ENCODE measurements at places on chromosomes 12 and 14. TPM values are rescaled to one million over a fixed set of nuclear protein-coding genes. Genes with fewer than 3 reads are reported as not detected.

DNA sequence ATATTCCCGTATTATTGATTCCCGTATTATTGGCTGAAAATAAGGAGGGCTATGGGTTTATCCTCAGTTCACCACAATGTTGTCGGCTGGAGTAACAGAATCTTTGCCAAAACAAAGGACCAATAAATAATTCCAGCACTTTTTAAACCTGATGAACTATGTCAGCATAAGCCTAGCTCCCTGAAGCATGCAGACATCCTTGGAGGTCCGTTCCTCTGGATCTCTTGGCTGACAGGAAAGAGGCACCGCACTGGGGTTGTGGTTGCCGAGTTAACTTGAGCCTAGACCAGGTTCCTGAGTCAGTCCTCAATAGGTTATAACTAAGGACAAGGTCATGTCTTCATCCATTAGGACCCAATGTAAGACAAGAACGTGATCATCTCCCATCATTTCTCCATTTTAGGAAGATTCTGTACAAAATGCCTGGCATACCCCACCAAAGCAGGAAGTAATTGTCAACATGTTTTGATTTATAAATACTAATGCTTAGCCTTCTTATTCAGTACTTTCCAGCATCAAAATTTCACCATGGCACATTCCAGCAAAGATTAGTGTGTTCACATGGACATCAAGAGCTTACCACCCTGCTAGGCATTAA, 36.6 kb downstream of the NID2 start:
- DNase-seq, result no peak

- no peak for DNase-seq
Measured at GRCh38 chr14:60488175-60488574, 2.3 kb upstream of the C14orf39 start.

GRCh38 chr12:21456291-21456780, 18.9 kb downstream of the PYROXD1 start:
- no peak for DNase-seq

GSC gene
- 0.35 TPM for total RNA-seq

DNA sequence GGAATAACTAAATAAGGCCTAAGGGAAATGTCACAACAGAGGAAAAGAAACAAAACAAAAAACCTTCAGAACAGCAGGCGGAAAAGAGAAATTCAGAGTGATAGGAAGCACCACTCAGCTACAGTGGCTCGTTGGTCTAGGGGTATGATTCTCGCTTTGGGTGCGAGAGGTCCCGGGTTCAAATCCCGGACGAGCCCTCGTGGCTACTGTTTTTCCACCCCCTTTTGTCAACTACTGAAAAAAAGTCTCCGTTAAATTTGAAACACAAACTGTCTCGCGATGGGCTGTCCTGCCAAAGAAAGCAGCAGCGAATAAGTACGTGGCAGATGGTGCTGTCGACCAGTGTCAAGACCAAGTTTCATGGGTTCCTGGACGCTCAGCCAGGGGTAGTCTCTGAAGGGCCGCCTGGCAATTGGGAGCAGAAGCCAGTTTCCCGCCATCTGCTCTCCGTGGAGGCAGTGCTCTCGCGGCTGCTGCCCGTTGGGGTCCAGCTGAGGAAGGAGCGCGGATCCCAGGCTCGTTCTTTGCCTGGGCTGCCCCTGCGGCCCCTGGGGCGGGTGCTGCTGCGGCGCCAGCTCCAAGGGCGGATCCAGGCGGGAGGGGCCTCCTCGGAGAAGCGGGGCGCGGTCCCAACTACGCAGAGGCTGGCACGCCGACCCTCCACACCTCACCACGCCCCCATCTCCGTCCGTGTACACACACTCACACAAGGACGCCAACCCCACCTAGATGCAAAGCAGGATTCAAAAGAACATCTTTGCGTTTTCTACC, at the start of gene RNASE4:
Gene RNASE4, plus strand, starts transcription at position 670 of the 771 bp plus-strand sequence. CDS start 14,812 bp downstream, outside the sequence.
- peak; percentile 80 for DNase-seq

TAS2R46 gene
- total RNA-seq, result 0.61 TPM

KLHDC1 gene
- 1.2 TPM for total RNA-seq

CLEC9A gene
- total RNA-seq, result 0.18 TPM

ENDOU gene
- not detected for total RNA-seq

SRRM4 gene
- not detected for total RNA-seq

FBLN5 gene
- 34.3 TPM for total RNA-seq

Measured in pancreas (tissue), 10 donors.